ENCODE measurements at places on chromosomes 7 and 10. TPM values are rescaled to one million over a fixed set of nuclear protein-coding genes. Genes with fewer than 3 reads are reported as not detected.

The CC2D2B gene
- not detected for total RNA-seq

The GRB10 gene
- total RNA-seq, result 9.0 TPM

The CDHR3 gene
- 20.4 TPM for total RNA-seq

The PIK3AP1 gene
- 12.8 TPM for total RNA-seq

The DNAJB6 gene
- 43.8 TPM for total RNA-seq

The ZNF479 gene
- total RNA-seq, result 0.10 TPM

The ANXA8 gene
- not detected for total RNA-seq

The CHST3 gene
- 14.1 TPM for total RNA-seq

Measured in HT-29 (cell line).